ENCODE measurements at places on chromosomes 2 and 18. TPM values are rescaled to one million over a fixed set of nuclear protein-coding genes. Genes with fewer than 3 reads are reported as not detected.

- no peak overlapping the region for H3K4me3 ChIP-seq
- H3K27me3 ChIP-seq, result no peaks in the 10 kb centered on the region
- H3K36me3 ChIP-seq, result peaks cover 2% of the 10 kb centered on the region
- peak; percentile 66 for DNase-seq
- peaks cover 24% of the 10 kb centered on the region for H3K4me1 ChIP-seq
These were observed 8.0 kb downstream of the AGXT start for GRCh38 chr2:240876475-240877251.

DNA sequence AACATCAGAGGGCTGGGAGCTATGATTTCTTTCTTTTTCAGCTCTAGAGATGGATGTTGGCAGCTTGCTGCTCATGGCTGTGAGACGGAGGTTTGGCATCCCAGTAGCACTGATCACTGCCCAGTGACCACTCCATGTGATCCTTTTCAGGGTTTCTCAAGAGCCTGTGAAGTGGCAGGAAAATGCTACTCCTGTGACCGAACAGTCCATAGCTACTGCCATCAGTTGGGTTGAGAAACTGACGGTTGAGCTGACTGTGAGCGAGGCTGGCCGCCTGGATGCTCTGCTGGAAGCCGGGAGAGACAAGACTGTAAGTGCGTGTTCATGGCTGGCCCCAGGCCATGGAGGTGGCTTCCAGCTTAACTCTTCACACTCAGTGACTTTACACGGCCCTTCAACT lies 34.2 kb downstream of the VWA3B start:
- H3K27me3 ChIP-seq, result no peaks in the 10 kb centered on the region
- H3K27ac ChIP-seq, result no peak overlapping the region
- no peaks in the 10 kb centered on the region for H3K36me3 ChIP-seq
- no peaks in the 10 kb centered on the region for H3K4me1 ChIP-seq

The EGR4 gene
- total RNA-seq, result not detected

The RSAD2 gene
- 15.9 TPM for total RNA-seq

The RFTN2 gene
- total RNA-seq, result 1.1 TPM

The GALNT5 gene
- 5.3 TPM for total RNA-seq

The DNAJC5G gene
- total RNA-seq, result not detected

DNA sequence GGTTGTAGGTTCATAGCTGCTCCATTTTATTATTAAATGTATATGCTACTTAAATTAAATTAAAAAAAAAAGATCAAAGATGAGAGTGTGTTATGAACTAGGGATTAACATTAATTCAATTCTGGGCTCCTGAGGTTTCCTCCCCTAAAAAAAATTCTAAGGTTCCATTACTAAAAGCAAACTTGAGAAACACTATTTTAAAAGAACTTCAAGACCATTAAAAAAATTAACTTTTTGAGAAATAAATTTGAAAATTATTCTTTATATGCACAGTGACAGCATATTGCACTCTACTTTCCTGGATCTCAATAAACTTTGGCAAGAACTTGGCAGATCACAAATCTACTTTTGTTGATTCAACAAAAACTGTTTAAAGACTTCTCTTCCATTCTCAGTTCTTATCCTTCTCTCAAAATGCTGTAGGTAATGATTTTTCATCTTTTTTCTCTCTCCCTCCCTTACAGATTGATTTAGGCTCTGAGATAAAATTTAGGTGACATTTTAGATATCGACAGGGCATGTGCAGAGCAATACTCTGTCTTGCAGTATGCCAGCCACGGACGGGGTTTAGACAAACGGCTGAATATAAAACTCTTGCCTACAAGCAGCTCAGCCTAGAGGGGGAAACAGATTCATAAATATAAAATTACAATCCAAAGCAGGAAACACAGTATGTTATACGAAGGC lies 592 bp upstream of the MARS2 start:
- no peaks in the 10 kb centered on the region for H3K36me3 ChIP-seq
- no peak for DNase-seq
- peak overlapping the region; percentile 86 for H3K4me3 ChIP-seq
- H3K4me1 ChIP-seq, result peaks cover 2% of the 10 kb centered on the region
- peak overlapping the region; percentile 91 for H3K27ac ChIP-seq

DNA sequence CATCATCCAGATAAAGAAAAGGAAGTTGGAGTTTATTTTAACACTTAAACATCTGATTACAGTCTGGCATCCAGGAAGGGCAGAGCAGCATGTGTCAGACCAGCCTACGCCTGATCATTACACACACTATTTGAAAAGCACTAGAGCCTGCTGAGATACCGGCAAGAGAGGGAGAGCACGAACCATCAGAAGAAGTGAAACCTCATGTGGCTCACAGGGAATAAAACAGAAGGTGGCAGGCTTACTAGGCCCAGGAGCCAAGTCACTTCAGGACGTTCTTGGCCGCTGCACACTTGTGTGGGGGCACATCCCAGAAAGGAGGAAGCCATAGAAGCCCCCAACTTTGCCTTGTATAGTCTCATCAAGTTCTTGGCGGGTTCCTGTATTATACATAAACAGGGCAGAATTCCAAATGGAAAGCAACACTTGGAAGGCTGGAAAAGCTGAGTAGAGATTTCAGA lies 105.5 kb downstream of the UGGT1 start:
- no peak overlapping the region for H3K4me3 ChIP-seq
- no peak for DNase-seq
- H3K4me1 ChIP-seq, result peaks cover 3% of the 10 kb centered on the region
- no peak overlapping the region for H3K27ac ChIP-seq

The TFCP2L1 gene
- 0.67 TPM for total RNA-seq

The CFC1B gene
- total RNA-seq, result not detected

DNA sequence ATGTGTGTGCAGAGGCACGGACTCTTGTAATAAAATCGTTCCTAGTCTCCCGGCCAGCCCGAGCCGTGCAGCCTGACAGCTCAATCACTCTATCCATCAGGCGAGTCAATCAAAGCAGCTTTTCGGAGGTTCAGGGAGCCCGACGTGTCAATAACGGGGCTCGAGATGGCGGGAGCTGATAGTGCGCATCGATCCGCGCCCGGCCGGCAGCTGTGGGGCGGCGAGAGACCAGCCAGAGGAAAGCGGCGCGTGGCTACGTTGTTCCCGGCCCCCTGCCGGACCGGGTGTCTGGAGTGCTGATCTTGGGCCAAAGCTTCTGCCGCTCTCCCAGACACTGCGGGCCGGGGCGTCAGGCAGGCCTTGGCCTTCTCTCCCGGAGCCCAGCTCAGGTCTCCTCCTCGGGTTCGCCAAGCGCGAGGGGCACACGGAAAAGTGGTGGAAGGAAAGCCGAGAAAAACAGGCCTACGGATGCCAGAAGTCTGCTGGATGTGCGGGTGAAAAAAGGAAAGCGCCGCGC lies 2.4 kb downstream of the EN1 start:
- H3K4me1 ChIP-seq, result peaks cover 18% of the 10 kb centered on the region
- no peak overlapping the region for H3K27ac ChIP-seq
- no peaks in the 10 kb centered on the region for H3K36me3 ChIP-seq
- peaks cover 10% of the 10 kb centered on the region for H3K27me3 ChIP-seq

DNA sequence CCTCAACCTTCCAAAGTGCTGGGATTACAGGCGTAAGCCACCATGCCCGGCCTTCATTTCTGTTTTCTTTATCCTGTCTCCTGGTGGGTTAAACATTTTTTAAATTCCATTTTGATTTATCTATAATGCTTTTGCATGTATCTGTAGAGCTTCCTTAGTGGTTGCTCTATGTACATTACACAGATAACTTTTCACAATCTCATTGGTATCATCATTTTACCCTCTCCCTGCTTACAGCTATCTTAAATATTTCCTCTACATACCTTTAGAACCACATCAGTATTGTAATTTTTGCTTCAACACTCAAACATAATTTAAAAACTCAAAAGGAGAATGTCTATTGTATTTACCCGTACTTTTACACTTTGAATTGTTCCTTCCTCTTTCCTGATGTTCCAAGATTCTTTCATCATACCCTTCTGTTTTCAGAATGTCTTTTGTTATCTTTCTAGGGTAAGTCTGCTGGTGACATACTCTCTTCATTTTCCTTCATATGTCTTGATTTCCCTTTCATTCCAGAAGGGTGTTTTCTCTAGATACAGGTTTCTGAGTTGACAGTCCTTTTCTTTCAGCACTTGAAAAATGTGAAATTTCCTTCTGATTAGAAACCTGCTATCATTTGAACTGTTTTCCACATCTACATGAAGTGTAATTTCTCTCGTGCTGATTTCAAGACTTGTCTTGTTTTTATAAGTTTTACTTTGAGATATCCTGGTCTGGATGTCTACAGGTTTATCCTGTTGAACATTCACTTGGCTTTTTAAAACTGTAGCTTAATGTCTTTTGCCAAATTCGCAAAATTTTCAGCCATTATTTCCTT lies 21.9 kb downstream of the PPP3R1 start:
- no peak for DNase-seq
- no peaks in the 10 kb centered on the region for H3K27me3 ChIP-seq
- H3K4me1 ChIP-seq, result peaks cover 7% of the 10 kb centered on the region
- H3K36me3 ChIP-seq, result no peaks in the 10 kb centered on the region
- no peak overlapping the region for H3K27ac ChIP-seq
- no peak overlapping the region for H3K4me3 ChIP-seq

DNA sequence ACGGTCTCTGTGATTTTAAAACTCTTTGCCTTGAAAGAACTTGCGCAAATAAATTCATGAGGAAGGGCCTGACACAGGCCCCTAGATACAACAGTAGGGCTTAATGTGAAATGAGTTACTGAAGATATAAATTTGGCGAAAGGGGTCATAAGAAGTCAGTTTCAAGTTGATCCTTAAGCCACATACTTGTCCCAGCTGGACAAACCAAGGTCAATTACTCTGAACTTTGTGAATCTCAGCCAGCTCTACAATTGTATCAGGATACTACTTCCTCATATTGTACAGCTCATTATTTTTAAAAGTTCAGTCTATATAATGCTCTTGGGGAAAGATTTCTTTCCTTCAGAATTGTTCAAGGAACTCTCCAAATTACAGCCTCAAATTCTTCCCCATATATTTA lies 432.8 kb downstream of the METTL4 start:
- no peak for DNase-seq
- no peaks in the 10 kb centered on the region for H3K36me3 ChIP-seq
- no peak overlapping the region for H3K27ac ChIP-seq
- H3K4me3 ChIP-seq, result no peak overlapping the region

GRCh38 chr2:124533226-124533954 lies 508.3 kb downstream of the CNTNAP5 start:
- no peaks in the 10 kb centered on the region for H3K36me3 ChIP-seq
- no peak overlapping the region for H3K4me3 ChIP-seq
- no peaks in the 10 kb centered on the region for H3K27me3 ChIP-seq
- DNase-seq, result no peak
- H3K4me1 ChIP-seq, result no peaks in the 10 kb centered on the region

GRCh38 chr18:45232061-45232460 lies 383.2 kb upstream of the SLC14A2 start:
- no peak for DNase-seq
- no peaks in the 10 kb centered on the region for H3K4me1 ChIP-seq
- H3K4me3 ChIP-seq, result no peak overlapping the region
- H3K36me3 ChIP-seq, result no peaks in the 10 kb centered on the region
- no peak overlapping the region for H3K27ac ChIP-seq

GRCh38 chr18:55334875-55335274 lies 253.1 kb downstream of the TCF4 start:
- H3K27ac ChIP-seq, result no peak overlapping the region
- no peak overlapping the region for H3K4me3 ChIP-seq
- H3K27me3 ChIP-seq, result no peaks in the 10 kb centered on the region

DNA sequence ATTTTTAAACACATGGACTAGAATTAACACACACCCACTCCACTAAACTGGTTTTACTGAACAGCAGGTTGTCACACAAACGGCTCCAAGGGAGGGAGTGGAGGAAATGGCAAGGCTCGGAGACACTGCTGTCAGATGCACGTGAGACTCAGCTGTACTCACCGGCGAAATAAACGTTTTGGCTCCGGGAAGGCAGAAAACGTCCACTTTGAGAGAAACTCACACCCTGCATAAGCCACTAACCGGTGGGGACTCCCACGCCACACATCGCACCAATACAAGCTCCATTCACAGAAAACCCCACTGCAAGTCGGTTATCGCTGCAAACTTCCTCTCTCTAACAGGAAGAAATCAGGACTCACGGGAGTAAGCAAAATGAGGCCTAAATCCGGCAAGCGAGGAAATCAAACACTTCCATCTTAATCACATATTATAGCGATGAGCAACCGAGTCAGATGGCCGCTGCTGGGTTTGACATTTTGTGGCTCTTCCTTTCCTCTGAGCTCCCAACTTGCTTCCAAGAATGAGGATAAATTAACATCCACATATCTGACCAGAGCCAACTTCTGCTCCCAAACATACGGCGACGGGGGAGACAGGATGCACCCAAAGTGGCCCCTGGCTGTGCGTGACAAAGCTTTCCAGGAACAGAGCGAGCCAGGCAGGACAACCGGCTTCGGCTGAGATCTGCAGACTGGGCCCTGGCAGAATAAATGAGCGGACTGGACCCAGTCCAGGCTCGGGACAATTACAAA lies 63.5 kb downstream of the HDAC4 start:
- H3K4me3 ChIP-seq, result no peak overlapping the region
- H3K27ac ChIP-seq, result peak overlapping the region; percentile 31
- no peaks in the 10 kb centered on the region for H3K36me3 ChIP-seq
- DNase-seq, result no peak
- H3K27me3 ChIP-seq, result no peaks in the 10 kb centered on the region

- no peak overlapping the region for H3K4me3 ChIP-seq
- no peak overlapping the region for H3K27ac ChIP-seq
- H3K27me3 ChIP-seq, result no peaks in the 10 kb centered on the region
- no peaks in the 10 kb centered on the region for H3K4me1 ChIP-seq
- DNase-seq, result no peak
These were observed 288.2 kb upstream of the ST6GAL2 start for GRCh38 chr2:107174171-107174570.

The ESPNL gene
- total RNA-seq, result 0.59 TPM

DNA sequence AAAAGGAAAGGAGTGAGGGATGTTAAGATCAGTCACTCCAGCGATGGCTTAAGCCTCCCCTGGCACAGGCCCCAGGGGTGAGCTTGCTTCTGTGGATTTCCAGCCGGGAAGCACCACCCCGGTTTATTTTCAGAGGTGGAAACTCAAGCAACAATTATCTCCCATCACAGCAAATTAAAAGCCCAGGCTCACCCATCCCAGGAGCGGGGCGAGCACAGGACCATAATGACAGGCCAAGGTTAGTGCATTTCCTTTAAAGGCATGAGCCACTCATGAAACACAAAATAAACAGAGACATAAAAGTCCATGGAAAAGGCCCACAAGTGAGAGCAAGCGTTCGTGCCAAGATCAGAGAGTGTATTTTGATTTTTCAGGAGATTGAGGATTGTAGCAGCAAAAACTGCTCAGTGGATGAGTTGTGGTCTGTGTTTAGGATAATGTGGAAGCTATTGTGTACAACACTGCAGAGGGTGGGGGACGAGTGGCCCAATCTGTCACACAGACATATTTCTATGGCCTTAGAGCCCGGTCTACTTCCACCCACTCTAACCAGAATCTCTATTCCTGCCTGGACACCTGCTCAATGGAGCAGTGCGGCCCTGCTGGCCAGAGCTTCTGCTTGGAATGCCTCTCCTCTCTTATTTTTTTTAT lies 111.4 kb upstream of the CDC42EP3 start:
- H3K36me3 ChIP-seq, result no peaks in the 10 kb centered on the region
- no peak for DNase-seq
- no peaks in the 10 kb centered on the region for H3K27me3 ChIP-seq
- no peaks in the 10 kb centered on the region for H3K4me1 ChIP-seq
- H3K4me3 ChIP-seq, result no peak overlapping the region
